ENCODE measurements at places on chromosomes 3 and 15. TPM values are rescaled to one million over a fixed set of nuclear protein-coding genes. Genes with fewer than 3 reads are reported as not detected.

Gene WDR72
- total RNA-seq, result not detected

Gene CACNA2D3
- 2.0 TPM for total RNA-seq

Gene SLC38A3
- not detected for total RNA-seq

Gene BCL6
- total RNA-seq, result 4.6 TPM

Gene ADAMTS9
- 0.90 TPM for total RNA-seq

Gene CCDC13
- total RNA-seq, result 0.02 TPM

Gene KBTBD13
- total RNA-seq, result not detected

Gene SCN5A
- 1.7 TPM for total RNA-seq

Gene CCDC50
- 94.5 TPM for total RNA-seq

Gene FSTL1
- total RNA-seq, result 812 TPM

DNA sequence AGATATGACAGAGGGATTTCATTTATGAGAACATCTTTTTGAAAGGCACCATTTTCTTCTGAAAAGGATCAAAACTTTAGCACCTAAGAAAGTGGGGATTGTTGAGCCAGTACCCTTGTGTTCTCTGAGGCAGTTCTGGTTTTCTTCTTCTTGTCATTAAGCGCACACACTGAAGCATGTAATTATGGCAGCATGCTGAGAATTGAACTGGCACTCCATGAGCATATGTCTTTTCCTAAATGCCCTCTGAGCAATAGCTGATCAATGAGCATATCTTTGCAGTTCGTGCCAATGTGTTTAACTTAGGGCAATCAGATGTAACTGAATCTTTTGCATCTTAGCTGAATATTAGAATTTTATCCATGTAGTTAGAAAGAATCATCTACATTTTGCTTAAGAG is 53.9 kb upstream of the VGLL3 start:
- DNase-seq, result no peak

DNA sequence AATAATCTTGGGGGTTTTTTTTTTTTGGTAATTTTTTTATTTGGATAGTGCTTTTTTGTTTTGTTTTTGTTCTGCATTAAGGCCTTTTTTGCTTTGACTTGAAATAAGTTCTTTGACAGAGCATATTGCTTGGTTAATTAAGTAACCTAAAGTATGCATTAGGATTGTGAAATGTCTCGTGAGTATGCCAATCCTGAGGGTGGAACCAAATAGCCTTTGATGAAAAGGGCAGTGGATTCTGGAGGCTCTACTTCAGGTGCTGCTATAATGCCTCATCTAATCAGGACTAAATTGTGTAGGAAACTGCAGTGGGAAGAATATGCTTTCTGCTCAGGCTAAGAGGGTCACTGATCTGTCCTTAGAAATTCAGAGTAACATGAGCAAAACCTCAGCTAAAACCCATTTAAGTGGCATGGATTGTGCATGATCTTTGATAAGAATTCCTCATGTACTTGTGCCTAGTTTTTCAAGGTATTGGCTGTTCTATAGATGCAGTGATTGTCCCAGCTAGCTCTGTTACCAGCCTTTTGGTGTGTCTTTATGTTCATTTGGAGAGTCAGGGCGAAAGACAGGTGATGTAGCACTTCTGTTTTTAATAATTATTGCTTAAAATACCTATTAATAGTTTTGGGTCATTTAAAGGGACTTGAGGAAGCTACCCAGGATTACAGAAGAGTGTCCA is 15.4 kb downstream of the CDV3 start:
- DNase-seq, result no peak

DNA sequence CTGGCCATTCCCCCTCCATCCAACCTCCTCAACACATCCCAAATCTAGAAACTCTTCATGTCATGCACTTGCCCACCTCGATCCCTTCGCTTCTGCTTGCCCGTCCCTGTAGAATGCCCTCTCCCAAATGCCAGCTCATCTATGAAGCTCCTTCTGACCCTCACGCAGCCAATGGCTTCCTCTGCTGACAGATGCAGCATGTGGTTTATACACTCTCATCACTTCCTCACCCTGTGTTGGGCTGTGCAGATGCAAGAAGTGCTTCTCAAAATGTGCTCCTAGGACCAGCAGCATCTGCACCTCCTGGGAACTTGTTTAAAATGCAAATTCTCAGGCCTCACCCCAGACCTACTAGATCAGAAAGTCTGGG is 51.7 kb downstream of the SEMA5B start:
- no peak for DNase-seq

GRCh38 chr15:79195239-79195638 is 87.3 kb upstream of the ANKRD34C start:
- no peak for DNase-seq

DNA sequence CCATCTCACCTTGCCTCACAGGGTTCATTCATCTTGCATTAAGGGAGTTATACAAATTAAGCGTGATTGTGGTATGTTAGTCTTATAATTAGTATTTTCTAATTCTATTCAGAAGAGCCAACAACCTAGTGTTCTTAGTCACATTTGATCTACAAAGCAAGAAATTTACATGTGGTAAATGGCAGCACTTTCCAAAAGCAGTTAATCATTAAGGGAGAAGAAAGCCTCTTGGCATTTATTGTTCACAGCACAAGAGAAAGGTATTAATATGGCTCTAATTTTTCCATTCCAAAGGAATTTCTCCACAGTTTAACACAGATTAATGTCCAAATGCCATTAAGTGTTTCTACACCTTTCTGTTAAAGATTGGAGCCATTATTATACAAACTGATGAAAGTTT is 1077.1 kb downstream of the ZPLD1 start:
- DNase-seq, result no peak

- DNase-seq, result no peak
These were observed 2.9 kb downstream of the FMN1 start for GRCh38 chr15:33191591-33191990.

DNA sequence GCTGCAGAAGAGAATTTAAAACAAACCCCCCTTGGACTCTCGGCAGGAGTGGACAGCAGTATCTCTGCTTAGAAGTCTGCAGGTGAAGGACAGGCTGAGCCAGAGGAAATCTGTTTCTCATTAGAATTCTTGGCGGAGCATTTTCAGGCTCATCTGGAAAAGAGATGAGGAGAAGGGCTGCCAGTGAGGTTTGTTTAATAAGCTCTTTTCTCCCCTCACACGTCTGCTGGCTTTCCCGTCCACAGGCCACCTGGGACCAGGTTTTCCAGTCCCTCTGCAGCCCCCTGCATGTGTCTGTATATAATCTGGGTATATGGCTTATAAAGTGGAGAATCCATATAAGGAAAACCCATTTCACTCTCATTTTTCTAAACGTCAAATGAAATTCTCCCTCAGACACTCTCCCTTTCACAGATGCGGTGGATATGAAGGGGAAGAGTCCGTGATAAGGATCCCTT is 155.4 kb upstream of the TPM1 start:
- DNase-seq, result no peak

DNA sequence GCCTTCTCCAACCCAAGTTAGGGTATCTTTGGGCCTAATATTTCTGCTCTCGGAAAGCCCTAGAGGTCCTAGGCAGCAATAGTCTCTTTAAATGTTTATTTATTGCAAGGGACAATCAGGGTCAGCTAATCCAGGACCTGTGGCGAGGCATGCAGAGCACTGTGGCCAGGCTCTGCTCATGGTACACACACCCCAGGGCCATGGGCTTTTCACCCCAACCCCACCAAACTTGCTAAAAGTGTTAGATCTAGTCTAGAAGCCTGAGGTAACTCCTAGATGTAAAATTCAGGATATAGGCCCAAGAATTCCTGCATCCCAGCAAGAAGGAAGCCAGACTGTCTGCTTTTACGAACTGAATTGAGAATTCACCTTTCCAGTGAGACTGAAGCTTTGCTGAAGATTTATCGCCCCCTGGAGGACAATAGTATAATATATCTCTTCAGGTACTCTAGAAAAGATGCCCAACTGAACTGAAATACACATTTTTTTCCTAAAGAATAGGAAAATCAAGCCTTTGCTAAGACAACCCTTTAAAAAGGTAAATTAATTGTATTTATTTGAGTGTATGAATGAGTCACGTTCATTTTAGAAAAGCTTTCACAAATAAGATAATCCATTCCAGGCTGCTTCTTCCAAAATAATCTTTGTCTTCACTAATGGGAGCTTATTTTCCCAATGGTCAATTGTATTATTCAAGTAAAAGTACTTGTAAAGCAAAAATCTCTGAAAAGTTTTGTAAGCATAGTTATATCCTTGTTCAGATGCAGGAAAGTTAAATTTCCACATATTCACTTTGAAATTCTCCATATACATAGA is 89.8 kb downstream of the LRRC3B start:
- DNase-seq, result peak; percentile 53

DNA sequence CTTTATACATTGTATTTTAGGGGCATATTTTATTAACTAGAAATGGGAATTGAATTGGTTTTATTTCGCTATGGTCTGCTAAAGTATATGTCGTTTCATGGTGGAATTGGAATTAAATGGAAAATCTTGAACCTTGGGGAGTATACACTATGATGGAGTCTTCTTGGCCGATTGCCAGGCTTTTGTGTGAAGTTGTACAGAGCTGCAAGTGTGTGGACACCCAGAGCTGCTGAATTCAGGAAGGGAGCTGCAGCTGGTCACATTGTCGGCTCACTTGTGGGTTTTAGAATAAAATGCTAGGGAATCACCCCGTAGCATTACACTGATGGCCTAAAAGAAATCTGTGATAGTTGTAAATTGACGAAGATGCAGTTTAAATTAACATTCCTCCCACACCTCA is 35.1 kb downstream of the USP3 start:
- no peak for DNase-seq

GRCh38 chr15:66679657-66680108 is 22.4 kb upstream of the SMAD6 start:
- DNase-seq, result no peak

DNA sequence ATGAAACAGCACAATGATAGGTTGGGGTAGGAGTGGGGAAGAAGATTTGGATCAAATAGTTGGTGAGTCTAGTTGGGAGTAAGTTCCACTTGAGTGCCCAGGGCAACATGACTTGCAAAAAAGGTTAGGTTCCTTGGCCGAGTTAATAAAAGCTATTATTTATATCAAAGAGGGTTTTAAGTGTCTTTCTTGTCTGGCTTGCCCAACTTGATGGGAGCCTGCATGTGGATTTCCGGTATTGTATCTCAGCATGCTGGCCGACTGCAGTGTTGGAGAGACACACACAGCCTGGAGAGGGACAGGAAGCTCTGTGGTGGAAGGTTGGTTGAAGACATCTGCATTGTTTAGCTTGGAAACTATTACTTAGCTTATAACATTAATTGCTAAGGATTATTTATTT is 449.5 kb upstream of the TBL1XR1 start:
- no peak for DNase-seq

GRCh38 chr15:50321680-50322210 is 33.3 kb downstream of the GABPB1 start:
- DNase-seq, result no peak

DNA sequence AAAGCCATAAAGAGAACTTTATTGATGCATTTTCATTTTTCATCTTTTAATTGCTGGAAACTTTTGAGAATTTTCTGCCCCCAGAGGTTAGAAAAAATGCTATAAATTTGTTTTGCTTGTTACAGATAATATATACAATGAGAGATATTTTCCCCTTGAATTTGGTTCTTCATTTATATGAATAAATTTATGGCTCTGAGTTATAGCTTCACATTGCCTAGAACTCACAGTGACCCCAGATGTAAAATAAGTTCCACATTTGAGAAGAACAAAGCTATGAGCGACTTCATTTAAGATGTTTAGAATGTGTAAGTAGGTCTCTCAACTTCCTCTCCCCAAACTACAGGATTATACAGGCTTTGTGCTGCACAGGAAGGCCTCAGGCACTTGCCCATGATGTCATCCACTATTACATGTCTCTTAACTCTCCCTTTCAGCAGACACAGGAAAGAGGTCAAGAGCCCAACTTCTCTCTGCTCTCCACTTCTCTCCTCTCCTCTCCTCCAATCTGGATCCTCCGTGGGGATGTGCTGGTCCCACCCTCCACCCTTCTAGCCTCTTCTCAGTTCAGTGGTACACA is 92.8 kb downstream of the DUT start:
- DNase-seq, result no peak

Measured in A172 (cell line).